Lower lobe of right lung (tissue), 2 donors: ENCODE measurements at places on chromosomes 7 and 10. TPM values are rescaled to one million over a fixed set of nuclear protein-coding genes. Genes with fewer than 3 reads are reported as not detected.

GRCh38 chr7:19957664-19958063 is 184.2 kb upstream of the TMEM196 start:
- no peak for DNase-seq

- peak; percentile 21 for DNase-seq
Observed at GRCh38 chr7:2213551-2214215, 19.1 kb downstream of the MAD1L1 start.

DNA sequence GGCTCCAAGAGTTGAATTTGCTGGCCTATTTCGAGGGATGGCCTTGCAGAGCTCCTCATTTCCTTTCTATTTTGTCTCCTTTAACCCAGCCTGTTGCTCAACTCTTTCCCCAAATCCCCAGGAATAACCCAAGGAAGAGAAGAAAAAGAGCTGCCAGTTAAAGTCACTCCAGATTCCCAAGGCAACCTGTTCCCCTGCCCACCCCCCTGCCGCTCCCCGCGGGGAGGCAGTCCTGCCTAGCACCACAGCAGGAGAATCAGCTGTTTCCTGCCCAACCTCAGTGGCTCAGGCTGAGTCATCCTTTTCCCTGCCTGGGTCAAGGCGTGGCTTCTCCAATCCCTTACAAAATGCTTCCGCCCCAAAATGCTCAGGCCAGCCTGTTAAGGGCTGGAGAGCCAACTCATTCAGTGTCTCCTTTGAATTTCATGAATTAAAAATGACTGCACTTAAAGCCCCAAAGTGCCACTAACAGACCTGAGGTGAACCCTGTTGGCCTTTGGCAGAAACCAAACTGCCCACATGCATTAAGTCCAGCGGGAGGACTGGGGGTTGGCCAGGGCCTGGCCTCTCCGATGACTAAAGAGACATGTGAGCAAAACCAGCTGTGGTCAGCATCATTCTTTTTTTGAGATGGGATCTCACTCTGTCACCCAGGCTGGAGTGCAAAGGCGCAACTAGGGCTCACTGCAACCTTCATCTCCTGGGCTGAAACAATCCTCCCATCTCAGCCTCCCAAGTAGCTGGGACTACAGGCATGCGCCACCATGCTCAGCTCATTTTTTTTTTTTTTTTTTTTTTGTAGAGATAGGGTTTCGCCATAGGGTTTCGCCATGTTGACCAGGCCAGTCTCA is 83.2 kb upstream of the KIF5B start:
- DNase-seq, result peak; percentile 82

GRCh38 chr10:60964257-60965235 is 20.6 kb upstream of the RHOBTB1 start:
- peak; percentile 51 for DNase-seq

- no peak for DNase-seq
Observed at GRCh38 chr10:63515002-63515763, 6.0 kb upstream of the REEP3 start.

DNA sequence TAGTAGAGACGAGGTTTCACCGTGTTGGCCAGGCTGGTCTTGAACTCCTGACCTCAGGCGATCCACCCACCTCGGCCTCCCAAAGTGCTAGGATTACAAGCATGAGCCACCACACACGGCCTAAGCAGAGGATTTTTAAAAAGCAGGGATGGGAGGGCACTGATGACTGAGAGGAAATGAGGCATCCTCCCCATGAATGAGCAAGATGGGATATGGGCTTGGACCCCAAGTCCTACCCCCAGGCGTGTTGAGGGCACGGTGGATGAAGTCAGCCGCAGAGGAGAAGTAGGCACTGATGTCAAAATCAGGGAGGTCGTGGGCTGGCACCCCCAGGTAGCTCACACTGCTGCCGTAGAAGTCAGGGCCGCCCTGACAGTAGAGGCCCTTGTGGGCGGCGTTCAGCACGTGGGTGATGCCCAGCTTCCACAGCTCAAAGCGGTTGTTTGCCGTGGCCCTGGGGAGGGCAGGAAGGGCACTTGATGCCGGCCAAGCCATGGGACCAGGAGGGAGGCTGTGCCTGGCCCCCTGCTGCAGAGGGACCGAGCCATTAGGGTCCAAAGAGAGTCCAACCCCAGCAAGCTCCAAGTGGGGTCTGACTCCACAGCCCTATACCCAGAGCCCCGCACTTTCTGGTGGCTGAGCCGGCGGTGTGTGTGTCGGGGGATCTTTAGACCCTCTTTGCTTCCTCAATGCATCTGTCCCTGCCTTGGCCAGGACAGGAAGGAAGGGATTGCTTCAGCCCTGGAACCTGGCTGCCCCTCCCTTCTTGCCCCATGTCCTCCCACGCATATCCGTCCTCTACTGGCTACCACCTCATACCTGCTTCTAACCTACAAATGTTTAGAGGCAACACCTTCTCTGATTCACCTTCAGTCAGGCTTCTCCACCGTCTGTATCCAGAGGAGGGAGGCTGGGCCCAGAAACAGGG is 3.4 kb upstream of the SAMD8 start:
- DNase-seq, result no peak

DNA sequence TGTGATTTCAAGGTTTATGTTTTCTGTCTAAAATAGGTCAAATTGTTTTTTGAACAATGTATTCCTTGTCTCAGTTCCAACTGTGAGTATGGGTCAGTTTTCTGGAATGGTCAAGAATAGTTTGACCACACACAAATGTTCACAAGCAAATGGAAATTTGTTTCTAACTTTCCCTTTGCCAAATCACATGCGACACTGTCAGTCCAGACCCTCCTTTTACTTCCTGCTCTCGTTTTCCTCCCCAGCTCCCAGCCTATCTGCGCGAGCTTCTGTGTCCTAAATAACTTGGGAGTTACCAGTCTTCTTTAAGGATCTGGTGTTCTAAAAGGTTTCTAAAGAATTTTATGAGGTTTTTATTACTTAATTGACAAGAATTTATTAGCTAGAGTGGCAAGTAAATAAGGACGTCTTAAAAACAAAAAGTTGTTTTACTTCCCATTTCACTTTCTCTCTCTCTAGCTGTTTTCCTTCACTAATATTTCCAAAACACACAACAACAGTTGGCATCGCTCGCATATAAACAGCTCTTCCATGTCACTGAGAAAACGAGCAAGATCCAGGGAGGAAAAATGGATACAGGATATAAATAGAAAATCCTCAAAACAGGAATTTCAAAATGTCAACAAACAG is 266.1 kb upstream of the KLF6 start:
- DNase-seq, result no peak

GRCh38 chr10:120612756-120613155 is 155.7 kb downstream of the PLPP4 start:
- no peak for DNase-seq

DNA sequence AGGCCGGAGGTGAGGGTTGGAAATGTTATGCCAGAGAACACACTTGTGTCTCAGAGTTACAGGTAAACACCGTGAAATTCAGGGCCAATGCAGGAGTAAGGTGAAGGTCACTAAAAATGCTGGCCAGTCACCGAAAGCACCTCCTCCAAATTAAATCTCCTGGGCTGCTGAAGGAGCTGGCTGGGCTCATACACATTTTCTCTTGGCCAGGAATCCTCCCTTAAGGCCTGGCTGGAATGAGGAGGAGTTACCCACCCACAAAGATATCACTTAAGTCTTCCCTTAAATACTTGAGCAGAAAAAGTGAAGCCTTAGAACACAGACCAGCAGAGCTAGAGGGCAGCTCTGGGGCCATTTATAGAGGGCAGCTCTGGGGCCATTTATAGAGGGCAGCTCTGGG is 46.3 kb downstream of the HTRA1 start:
- no peak for DNase-seq

- no peak for DNase-seq
Observed at GRCh38 chr10:82980321-82980720, 1105.3 kb downstream of the NRG3 start.

- DNase-seq, result no peak
Observed at GRCh38 chr10:77311186-77311585, 326.4 kb downstream of the KCNMA1 start.

DNA sequence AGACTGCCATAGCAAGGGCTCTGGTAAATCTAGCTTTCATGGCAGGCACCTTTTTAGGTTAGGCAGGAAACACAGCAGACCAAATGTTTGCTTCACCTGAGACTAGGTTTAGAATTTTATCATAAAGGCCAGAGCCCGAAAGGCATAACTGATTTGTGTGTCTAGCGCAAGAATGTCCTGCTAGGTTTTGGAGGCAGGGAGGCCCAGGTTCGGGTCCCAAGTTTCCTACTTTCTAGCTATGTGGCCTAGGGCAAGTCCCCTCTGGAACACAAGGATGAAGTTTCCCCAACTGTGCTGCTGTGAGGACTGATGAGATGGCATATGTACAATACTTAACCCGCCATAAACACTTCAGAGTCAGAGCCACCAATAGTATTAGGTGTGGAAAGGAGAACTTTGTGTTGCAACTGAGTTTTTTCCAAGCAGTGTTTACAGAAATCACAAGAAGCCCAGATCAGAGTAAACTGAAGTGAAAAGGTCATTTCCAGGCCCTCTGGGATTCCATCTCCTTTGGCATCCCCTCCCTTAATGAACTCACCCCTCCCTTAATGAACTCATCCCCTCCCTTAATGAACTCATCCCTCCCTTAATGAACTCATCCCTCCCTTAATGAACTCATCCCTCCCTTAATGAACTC is 244.9 kb downstream of the SKAP2 start:
- no peak for DNase-seq

DNA sequence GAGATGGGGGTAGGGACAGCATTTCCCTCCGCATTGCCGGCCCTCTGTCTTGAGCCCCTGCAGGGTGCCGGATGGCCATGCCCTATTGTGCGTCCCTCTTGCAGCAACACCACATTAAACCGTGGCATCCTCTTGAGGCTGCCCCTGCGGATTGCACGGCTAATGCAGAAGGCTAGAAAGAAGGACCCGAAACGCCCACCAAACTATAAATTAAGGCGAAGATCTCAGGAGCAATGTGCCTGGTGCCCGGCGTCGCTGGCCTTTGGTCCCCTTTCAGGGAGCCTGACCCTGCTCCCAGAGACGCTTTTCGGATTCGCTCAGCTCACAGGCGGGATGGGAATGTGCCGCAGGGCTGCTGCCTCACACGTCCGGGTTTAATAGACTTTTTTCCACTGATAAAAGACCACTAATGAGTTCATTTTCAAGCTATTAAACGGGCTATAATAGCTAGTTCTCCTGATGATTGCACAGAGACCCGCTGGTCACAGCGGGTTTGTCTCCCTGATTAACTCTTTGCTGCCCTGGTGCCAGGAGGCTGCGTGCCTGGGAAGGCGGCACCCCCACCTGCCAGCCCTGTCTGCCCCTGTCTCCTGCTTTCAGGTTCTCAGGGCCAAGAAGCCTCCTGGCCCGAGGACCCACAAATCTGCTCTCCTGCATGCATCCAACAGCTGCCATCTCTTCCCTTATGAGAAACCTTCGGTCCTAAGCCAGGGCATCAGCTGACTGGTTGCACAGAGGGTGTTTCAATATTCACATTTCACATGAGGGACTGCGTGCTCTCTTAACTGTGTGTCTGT is 128.3 kb downstream of the ADARB2 start:
- DNase-seq, result no peak

DNA sequence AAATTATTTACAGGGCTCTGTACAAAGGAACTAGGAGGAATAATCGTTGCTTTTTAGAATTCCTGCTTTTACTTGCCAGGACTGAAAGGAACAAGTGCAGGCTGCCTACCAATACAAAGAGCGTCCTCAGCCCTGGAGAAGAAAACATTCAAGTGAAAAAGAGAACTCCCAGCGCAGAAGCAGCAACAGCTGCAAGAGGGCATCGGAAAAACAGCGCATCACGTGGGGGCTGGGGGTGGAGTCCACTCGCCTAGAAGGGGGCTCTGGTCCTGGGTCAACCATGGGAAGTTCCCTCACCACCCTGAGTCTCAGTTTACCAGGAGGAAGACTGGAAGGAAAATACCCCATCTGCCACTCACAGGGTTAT is 385 bp upstream of the C10orf90 start:
- DNase-seq, result no peak

GRCh38 chr10:80540618-80540980 is 2.9 kb downstream of the SH2D4B start:
- DNase-seq, result no peak

- no peak for DNase-seq
Observed at GRCh38 chr7:147833557-147833956, 757.0 kb upstream of the C7orf33 start.

- no peak for DNase-seq
Observed at GRCh38 chr10:21954132-21954531, 49.4 kb downstream of the DNAJC1 start.

DNA sequence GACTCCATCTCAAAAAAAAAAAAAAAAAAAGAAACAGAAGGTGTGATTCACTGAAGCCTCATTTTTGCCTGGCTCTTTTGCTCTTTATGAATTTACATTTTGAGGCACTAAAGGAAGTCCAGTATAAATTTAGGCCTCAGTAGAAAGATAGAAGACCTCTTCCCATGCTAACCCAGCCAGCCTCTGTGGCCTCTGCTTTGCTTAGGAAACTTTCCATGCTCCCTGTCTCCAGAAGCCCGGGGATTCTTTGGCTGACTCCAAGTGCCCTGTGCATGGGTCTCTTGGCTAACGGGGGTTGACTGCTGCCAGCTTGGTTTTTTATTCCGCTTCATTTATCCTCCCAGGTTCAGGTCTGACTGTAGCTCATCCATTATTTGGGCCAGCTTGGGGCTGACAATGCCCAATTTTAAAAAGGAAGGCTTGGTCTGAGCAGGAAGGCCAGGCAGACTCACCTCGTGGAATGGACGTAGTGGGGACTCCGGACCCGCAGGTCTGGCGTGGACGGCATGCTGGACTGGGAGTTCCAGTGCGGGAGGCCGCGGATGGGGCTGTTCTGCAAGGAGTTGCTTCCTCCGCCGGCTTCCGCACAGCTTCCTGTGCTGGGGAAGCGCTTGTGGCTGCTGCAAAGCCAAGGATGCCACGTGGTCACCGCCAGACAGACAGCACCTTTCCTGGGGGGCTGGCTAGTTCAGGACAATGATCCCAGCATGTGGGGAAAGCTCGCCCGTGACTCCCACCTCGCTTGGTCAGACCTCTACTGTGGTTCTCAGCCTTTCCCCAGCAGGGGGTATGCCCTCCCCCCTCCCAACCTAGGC is 72.3 kb downstream of the PRPF18 start:
- peak; percentile 64 for DNase-seq

GRCh38 chr7:80666376-80666775 is 27.9 kb downstream of the CD36 start:
- DNase-seq, result no peak

- no peak for DNase-seq
Observed at GRCh38 chr7:124630395-124630794, 135.2 kb downstream of the GPR37 start.

GRCh38 chr10:71272056-71272771 is 46.8 kb upstream of the SLC29A3 start:
- DNase-seq, result no peak

GRCh38 chr7:113128031-113128430 is 9.7 kb upstream of the SMIM30 start:
- DNase-seq, result no peak

CPVL gene
- 49.4 TPM for total RNA-seq

DRGX gene
- not detected for total RNA-seq

COL13A1 gene
- 9.2 TPM for total RNA-seq

MEOX2 gene
- total RNA-seq, result 17.1 TPM

TRPV5 gene
- total RNA-seq, result not detected

TEX47 gene
- total RNA-seq, result not detected

IL2RA gene
- total RNA-seq, result 2.9 TPM

GPR146 gene
- total RNA-seq, result 44.8 TPM

ELFN1 gene
- total RNA-seq, result 1.4 TPM

AKR1B15 gene
- not detected for total RNA-seq

KCTD7 gene
- total RNA-seq, result 12.6 TPM

PLEKHS1 gene
- 7.0 TPM for total RNA-seq
